Jurkat, Clone E6-1 (cell line): ENCODE measurements at places on chromosomes 7 and 10.
A peak's percentile ranks its signal among the peaks of the same experiment; 100 is the strongest.

DNA sequence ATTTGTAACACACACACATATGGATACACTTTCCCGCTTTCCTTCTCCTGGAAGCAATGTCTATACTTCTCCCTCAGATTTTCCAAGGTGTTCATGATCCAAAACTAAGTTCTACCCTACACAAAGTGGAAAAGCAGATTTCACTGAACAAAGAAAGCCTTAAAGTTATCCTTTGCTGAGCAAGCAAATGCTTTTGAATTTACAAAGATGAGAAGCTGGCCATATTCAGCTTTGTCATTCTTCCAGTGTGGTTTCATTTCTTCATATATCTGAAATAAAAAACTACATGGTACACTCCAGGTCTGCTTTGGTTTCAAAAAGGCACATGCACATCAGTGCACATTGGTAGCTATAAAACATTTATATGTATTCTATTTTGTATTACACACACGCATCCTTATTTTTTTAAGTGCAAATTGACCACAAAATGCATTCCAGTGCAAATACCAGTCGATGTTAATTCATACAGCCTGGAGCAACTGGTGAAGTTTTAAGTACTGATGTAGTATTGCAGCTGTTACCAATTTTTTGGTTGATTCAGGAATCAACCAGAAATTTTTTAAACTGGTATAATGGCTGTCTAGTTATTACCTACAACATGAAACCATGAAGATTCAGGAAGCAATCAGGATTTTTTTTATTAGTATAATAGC, 65.5 kb upstream of the SRPK2 start:
- DNase-seq, result no peak

DNA sequence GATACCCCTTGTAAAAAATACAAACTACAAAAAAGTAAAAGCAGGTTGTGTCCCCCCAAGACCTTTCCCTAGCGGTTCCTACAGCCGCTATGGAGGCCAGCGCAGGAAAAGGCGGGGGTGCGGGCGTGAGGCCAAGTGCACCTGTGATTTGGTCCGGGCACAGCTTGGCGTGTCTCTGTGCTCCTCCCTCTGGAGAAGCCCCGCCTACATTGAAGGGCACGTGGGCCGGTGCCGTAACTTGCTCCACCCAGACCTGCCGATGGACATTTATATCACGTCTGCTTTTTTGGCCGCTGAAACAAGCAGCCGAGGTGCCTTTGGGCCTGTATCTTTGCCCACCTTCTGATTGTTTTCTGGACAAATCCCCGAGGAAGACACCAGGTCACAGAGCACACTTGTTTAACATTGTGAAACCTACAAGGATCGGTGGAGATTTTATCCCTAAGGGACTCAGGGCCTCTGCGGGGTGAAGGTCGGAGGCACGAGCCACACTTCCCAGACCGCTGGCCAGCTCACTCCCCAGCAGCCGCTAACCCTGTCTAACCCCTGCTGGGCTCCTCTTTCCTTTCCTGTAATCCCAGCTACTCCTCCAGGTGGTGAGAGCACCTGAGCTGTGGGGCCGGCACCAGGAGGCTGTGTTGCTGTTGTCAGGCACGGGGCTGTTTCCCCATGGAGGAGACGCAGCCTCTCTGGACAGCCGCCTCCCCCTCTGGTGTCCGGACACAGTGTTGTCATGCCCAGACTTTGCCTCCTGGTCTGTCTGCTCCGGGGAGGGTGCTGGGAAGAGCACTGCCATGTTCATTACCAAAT, 18.8 kb upstream of the INPP5A start:
- no peak for DNase-seq

DNA sequence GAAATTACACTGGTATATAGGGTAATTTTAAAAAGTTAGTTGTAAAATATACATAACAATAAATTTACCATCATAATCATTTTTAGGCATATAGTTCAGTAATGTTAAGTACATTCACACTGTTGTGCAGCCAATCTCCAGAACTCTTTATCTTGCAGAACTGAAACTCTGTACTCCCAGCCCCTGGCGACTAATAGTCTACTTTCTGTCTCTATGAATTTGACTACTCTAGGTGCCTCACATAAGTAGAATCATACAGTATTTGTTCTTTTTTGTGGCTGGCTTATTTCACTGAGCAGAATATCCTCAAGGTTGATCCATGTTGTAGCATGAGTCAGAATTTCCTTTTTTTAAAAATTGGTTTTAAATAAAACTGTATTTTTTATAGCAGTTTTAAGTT, 41.4 kb downstream of the NRF1 start:
- DNase-seq, result no peak

- no peak for DNase-seq
Observed at GRCh38 chr10:6044751-6045313, 17.3 kb downstream of the IL2RA start.

DNA sequence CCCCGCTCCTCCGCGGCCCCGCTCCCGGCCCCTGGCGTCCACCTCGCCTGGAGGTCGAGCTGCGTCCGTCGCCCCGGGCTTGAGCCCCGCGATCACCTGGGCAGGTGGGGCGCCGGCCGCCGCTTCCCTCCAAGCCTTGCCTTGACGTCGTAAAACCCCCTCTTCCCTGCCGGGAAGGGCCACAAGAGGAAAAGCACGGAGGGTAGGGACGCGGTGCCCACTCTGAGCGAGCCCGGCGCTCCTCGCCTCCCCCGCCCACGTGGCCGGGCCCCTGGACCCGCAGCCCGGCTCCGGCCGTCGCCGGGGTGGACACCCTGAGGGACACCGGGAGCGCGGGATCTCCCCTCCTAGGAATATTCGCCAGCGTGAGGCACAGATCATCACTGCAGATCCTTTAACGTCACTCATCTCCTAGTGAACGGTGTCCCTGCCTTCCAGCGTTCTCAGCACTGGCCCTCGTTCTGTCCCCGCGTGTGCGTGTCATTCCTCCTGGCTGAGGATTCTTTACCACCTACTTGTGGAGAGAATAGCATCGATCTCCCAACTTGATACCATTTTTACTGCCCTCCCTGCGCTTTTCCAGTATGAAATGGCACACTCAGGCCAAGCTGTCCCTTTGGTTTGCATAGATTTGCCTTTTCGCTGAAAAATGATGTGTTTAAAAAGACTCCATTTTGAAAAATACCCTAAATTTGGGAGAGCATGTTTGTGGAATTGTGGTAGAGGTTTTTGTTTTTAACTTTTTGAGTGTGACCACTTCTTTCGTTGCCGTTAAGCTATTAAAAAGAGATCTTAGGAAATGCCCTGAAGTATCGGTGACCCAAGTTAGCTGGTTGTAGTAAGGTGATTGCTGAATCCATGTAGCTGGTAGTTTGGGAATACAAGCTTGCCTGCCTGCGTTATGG, 649 bp downstream of the ACTR3B start:
- DNase-seq, result no peak

DNA sequence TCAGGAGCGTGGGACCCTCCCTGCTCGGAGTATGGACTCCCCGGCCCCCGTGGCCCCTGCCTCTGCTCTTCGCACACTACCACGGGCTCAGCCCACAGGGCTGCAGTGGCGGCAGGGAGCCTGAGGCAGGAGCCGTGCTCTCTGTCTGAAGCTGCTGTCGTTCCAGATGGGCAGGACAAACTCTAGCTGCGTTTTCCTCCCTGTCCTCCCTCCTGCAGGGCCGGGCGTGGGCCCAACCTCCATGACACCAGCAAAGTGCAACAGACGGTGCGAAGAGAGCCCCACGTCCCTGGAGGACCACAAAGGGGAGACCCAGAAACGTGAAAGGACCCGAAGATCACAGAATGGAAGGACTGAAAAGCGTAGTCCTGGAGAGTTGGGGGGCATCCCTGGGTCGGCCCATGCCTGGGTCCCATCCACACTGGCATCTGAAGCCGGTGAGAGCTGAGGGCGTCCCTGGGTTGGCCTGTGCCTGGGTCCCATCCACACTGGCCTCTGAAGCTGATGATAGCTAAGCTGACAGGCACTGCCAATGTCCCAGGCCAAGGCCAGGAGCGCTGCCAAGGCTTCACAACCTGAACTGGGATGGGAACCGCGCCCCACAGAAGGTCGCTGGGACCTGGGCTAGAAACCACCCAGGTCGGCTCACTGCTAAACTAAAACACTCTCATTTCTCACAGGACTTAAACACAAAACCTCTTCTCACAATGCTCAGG, 267.0 kb downstream of the MAD1L1 start:
- no peak for DNase-seq

DNA sequence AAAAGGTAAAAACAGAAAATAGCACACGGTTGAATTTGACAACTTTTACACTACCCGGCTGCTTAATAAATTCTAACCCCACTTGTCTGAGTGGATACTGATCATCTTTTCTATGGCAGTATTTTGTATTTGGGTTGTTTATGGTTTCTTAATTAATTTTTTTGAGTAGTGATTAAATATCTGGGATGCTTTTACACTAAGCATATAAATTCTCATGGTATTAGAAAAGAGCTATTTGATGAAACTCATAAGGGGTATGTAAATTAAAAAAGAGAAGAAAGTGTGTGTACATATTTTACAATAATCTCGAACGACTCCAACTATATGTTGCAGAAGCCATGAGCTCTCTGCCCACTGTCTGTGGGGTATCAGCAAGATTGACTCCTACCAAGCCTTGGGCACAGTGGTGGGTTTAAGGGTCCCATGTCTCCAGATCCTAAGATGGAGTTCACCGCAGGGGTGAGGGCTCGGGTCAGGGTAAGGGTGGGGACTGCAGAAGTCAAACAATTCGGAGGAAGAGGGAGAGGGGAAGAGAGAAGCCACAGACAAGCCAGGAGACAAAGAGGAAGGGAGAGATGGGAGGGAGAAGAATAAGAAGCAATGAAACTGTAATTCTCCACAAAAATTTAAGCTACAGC, 7.6 kb upstream of the HOXA13 start:
- DNase-seq, result no peak

DNA sequence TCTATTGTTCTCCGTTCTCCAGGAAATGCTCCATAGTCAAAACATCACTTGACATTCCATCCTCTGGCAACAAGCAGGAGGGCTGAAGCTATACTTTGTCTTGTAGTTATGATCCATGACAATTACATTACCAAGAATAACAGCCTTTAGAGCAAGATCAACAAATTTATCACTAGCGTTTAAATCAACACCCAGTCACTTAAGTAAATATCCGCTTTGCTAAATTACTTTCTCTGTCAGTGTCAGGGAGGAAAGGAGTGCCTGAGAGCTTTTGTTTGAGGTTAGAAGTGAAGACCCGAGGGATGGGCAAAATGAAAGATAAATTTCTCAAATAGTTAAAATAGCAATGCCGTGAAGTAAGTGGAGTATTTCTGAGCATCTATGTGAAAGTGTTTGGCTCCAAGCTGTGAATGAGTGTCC, 236.1 kb upstream of the BMPER start:
- DNase-seq, result no peak

- peak; percentile 67 for DNase-seq
Observed at GRCh38 chr10:102009801-102010425, 46.1 kb downstream of the ARMH3 start.

DNA sequence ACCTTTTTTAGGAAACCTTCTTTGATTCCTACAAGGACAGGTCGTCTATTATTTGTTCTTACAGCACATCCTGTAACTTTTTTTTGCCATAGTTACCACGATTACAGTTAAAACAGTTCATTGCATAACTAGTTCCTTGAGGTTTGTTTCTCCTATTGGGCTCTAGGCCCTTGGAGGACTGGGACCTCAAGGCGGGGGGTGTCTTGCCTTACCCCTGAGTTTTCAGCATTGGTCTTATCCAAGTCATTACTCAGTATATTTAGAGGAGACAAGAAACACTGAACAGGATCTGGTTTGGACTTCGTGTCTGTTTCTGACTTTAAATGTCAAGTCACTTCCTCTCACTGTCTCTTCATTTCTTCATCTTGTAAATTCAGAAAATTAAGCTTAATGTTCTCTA, 369.8 kb downstream of the SDK1 start:
- no peak for DNase-seq

GRCh38 chr10:69712342-69712741, 82.3 kb downstream of the FAM241B start:
- no peak for DNase-seq

- no peak for DNase-seq
Observed at GRCh38 chr10:128063736-128064107, 62.5 kb downstream of the MKI67 start.

- no peak for DNase-seq
Observed at GRCh38 chr7:143382126-143382790, 1.1 kb downstream of the ZYX start.

DNA sequence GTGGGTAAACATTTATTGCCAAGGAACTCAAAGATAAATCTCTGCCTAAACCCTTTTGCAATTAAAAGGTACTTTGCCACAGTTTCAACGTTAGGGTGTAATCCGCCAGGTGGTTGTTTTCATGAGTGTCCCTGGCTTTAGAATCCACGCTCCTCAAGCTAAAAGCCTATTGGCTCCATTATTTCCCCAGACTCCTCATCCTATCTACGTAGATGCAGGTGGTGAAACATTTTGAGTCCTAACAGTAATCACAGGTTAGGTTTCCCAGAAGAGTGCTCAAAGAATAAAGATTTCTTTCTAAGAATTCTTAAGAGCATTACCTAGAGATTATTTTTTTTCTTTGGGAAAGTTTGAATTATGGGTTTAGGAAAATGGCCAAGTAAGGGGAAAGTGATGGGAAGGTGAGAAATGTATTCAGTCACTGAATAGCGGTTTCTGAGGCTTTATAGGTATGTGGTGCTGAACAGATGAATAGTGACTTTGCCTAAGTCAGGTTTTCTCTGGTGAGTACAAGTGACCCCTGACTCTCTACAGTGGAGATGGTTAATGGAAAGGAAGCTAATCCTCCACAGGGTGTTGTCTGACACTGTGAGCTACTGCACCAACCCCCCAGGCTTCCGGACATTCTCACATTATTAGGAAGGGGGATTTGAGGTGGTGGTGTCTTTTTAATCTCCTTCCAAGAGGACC, 60.2 kb downstream of the NRP1 start:
- DNase-seq, result no peak

- DNase-seq, result no peak
Observed at GRCh38 chr10:103936022-103936421, 18.0 kb upstream of the STN1 start.

- DNase-seq, result no peak
Observed at GRCh38 chr7:29915481-29916215, 74.0 kb downstream of the SCRN1 start.

- DNase-seq, result no peak
Observed at GRCh38 chr7:107998660-107999480, 4.1 kb downstream of the LAMB1 start.

DNA sequence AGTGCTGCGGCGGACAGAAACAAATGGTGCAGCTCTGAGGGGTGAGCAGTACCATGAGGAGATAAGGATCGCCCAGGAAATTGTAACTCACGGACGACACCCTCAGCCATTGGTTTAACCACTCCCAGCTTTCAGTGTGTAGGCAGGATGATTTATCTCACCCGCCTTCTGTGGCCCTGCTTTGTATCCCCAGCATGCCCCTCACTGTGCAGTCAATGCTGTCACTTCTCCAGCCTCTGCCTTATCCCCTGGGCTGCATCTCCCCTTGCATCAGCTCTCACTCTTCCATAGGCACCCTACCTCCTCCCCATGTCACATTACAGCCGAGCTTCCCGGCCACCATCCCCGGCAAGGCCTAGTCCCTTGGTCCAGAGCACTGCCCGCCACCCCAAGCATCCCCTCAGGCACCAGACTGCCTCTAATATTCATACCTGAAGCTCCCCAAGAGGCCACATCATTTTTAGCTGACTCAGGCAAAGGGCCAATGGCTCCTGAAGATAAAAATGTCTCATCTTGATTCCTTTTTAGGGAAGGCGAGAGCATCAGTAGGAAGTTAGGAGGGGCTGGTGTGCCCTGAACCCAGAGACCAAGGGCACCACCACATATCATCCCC, 77.1 kb downstream of the CARD11 start:
- DNase-seq, result no peak
